Adipocyte (in vitro differentiated cells): ENCODE measurements at places on chromosomes 4 and X.

DNA sequence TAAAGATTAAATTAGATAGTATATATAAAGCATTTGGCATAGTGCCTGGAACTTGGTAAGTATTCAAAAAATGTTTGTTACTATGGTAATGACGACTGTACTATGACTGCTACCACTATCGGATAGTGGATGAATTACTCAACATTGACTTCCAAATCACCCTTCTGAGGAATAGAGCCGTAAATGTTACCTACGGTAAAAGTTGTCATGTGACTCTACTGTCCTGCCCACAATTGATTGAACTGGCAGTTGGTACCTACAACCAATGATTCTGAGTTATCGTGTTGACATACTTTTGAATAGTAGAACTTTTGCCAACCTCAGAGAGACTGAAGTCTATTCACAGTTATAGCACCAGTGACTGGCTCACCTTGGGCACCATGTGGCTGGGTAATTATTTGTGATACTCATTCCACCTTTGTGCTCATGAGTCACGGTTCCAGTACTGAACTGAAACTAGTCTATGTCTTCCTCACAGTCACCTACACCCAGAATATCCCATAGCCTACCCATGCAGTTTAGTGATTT, 185.5 kb upstream of the PITX2 start:
- DNase-seq = peak; percentile 18

DNA sequence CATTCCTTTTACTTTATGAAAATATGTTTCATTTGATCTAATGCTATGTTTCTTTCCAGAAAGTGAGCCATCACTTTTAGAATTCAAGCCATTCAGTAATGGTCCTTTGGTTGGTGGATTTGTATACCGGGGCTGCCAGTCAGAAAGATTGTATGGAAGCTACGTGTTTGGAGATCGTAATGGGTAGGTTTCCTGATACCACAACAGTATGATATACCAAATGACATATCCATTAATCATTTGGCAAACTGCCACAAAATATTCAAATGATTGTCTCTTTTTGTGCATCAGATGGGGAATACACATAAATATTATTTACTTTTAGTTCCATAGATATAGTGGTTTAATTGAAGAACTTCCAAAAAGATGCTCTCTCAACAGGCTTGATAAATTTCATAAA, 68.2 kb downstream of the HHIP start:
- no peak for DNase-seq

DNA sequence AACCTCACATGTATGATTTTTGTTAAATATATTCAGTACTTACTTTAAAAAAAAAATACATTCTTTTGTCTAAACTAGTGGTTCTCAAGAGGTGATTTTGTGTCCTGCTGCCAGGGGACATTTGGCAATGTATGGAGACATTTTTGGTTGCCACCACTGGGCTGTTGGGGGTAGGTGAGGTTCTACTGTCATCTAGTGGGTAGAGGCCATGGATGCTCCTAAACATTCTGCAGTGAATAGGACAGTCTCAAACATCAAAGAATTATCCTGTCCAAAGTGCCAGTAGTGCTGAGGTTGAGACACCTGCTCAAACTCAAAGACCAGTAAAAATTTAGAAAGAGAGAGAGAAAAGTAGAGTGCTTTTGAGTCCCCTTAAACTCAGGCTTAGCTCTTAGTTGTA, 32.9 kb upstream of the PGM2 start:
- peak; percentile 60 for DNase-seq

- DNase-seq = peak; percentile 58
Observed at GRCh38 chrX:123424546-123424945, 240.5 kb downstream of the GRIA3 start.

GRCh38 chrX:9995855-9996339, 28.7 kb downstream of the CLDN34 start:
- peak; percentile 90 for DNase-seq

GRCh38 chr4:137961051-137961438, 281.1 kb downstream of the SLC7A11 start:
- DNase-seq = peak; percentile 93

- DNase-seq = no peak
Observed at GRCh38 chrX:46330981-46331380, 214.2 kb downstream of the ZNF674 start.

DNA sequence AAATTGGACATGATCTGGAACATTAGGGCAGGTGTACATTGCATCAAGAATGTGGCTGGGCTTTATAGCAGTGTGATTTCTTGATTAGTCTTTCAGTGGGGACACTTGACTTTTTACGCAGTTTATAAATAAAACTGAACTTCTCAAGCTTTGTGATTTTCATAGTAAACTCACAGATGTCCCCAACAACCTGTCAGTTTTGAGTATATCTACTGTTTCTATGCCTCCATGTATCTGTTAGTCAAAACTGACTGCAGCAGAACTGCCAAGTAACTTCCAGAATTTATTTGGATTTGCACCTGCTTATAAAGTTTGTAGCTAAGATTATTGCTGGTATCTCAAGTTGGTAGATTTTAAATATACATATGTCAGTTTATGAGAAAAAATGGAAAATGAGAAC, 20.0 kb downstream of the PTTG2 start:
- DNase-seq = no peak

- DNase-seq = no peak
Observed at GRCh38 chr4:54727346-54727745, 69.6 kb downstream of the KIT start.

GRCh38 chr4:82721819-82722423, 76.7 kb downstream of the SCD5 start:
- peak; percentile 42 for DNase-seq

DNA sequence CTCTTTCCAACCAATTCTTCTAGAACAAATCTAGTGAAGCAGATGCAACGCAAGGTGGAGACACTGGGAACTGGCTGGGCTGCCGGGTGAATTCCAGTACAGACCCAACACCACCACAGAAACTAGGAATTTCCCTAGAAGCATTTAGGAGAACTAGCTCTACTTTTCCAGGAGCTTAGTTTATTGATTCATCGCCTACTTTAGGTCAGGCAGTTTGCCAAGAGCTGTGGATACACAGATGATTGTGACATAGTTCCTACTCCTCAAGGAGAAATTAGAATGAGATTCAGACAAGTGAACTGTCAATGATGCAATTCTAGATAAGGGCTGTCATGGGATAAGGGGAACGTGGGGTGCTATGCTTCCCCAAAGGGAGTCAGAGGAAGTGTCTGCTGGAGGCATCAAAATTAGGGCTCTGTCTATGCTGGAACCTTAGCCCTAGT, 350.0 kb downstream of the CAMK2D start:
- DNase-seq = peak; percentile 84

GRCh38 chrX:115892056-115892708, 278.4 kb upstream of the AGTR2 start:
- no peak for DNase-seq

GRCh38 chr4:99383399-99383798, 30.9 kb upstream of the ADH1C start:
- no peak for DNase-seq

DNA sequence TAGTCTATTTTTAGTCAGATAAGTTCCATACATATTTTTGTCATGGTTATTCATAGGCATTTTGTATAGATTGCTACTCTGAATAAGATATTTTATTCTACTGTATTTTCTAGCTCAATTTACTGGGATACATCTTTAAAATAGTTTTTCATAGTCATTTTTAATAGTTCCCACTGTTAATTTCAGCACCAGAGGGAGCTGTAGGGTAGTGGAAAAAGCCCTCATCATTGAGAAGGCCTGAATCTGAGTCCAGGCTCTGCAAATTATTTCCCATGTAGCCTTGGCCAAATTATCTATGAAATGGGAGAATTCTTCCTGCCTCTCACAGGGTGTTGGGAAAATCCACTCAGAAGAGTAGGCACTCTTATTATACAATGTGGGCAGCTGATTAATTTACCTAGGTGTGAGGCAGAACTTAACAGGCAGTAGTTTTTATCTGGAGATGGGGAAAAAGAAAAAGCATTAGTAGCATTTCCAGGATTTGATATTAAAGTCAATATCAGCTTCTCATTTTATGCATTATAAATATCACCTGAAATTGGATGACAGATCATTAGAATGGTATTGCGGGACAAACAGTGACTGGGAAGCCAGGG, 102.9 kb upstream of the PAQR3 start:
- DNase-seq = peak; percentile 62

GRCh38 chr4:165384186-165384585, 5.4 kb downstream of the CPE start:
- no peak for DNase-seq

DNA sequence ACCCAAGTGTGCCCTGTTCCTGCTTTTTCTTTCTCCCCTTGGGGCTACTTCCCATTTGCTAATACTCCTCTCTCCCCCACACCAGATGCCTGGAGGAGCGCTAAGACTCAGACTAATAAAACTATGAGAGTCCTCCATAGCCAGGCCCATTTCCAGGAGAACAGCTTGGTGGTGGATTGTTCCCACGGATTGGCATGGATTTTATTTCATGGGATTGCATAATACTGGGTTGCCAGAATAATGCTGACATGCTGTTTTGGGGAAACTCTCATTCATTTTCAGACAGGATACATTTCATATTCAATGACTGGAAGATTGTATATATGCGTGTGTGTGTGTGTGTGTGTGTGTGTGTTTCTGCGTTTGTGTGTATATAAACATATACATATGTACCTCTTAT, 447.5 kb upstream of the PITX2 start:
- peak; percentile 2 for DNase-seq
